Stimulated activated naive CD8-positive, alpha-beta T cell treated with anti-CD3 and anti-CD28 coated beads, Interleukin-15, amount 100 ng/mL, for 72 hours (primary cell): ENCODE measurements at places on chromosomes 3 and 15.

GRCh38 chr3:189449084-189449483, 182.1 kb upstream of the TP63 start:
- no peak for DNase-seq

GRCh38 chr3:139909811-139910210, 25.2 kb upstream of the CLSTN2 start:
- no peak for DNase-seq

DNA sequence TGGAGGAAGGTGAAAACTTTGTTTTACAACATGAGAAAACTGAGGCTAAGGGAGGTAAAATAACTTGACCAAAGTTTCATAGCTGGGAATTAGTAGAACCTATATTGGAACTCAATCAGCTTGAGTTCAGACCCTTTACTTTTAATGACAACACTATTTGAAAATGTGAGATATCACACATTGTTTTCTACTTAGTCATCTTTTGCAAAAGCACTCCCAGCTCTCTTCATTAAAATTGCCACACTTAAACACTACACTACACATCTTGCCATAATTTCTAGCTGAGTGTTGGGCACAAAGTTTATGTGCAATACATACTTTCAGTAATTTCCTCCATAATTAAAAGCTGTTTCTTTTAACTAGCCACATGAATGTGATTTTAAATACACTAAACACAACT, 230.4 kb upstream of the DCBLD2 start:
- DNase-seq, result no peak

DNA sequence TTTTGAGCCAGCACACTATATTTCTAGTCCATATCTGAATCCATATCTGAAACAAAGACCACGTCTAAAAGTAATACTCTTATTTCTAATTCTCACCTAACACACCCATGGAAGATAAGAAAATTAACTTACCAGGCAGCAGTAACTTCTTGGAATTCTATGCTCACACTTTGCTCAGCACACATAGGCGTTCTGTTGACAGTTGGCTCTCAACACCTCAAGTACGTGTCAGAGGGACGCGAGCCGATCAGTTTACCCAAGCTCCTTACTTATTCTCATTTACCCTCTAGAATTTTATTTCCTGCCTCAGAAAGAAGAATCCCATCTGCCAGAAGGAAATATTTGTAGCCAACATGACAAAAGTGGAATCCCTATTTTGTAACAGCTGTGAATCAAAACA, 911.9 kb downstream of the FHIT start:
- no peak for DNase-seq

- no peak for DNase-seq
Measured at GRCh38 chr3:3636815-3637214, 162.4 kb upstream of the LRRN1 start.

GRCh38 chr3:185789891-185790830, 34.7 kb downstream of the IGF2BP2 start:
- no peak for DNase-seq

DNA sequence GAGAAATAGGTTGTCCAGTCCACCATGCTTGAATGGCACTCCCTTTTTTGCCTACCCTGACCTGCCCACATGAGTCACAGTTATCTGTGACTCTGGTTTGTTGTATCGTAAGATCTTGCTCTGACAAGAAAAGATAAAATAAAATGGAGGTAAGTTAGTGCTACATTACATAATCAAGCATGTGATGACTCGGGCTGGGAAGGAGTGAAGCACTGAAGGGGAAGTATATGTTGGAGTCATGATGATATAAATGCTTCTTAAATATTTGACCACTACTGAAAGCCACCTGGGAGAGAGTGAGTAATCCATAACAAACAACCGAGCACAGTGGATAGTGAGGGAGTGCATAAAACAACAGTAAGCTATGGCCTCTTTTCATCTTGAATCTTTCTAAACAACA, 124.4 kb downstream of the SHOX2 start:
- DNase-seq, result no peak
